ENCODE measurements at places on chromosomes 7 and 10. TPM values are rescaled to one million over a fixed set of nuclear protein-coding genes. Genes with fewer than 3 reads are reported as not detected.
A peak's percentile ranks its signal among the peaks of the same experiment; 100 is the strongest.

The HNRNPF gene
- total RNA-seq = 275 TPM

DNA sequence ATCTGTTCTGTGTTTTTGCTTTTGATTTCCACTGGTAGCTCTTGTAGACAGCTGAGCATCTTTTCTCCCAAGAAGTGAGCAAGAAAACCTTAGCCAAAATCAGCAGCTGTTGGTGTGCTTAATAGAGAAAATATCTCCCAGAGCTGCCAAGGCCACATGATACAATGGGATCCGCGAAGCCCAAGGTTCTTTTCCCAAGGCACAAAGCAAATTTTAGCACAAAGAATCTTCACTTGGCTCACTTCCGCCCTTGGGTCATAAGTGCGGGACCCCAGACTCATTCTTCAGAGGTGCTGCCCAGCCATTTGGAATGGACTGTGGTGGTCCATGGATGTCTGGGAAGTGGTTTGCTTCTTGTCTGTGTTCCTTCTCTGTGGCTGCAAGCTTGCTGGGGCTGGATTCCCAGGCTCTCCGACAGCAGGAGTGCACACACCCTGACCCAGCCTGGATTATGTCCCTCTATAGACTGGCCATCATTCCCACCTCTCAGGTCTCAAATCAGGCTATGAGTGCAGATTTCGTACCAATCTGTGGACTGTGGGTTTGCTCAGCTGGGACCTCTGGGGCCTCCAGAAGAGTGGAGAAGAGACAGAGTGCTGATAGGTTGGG lies 93.0 kb upstream of the TMEM72 start:
- no peak overlapping the region for H3K27ac ChIP-seq
- DNase-seq = no peak
- H3K27me3 ChIP-seq = no peaks in the 10 kb centered on the region
- H3K4me3 ChIP-seq = no peak overlapping the region
- H3K4me1 ChIP-seq = no peaks in the 10 kb centered on the region

DNA sequence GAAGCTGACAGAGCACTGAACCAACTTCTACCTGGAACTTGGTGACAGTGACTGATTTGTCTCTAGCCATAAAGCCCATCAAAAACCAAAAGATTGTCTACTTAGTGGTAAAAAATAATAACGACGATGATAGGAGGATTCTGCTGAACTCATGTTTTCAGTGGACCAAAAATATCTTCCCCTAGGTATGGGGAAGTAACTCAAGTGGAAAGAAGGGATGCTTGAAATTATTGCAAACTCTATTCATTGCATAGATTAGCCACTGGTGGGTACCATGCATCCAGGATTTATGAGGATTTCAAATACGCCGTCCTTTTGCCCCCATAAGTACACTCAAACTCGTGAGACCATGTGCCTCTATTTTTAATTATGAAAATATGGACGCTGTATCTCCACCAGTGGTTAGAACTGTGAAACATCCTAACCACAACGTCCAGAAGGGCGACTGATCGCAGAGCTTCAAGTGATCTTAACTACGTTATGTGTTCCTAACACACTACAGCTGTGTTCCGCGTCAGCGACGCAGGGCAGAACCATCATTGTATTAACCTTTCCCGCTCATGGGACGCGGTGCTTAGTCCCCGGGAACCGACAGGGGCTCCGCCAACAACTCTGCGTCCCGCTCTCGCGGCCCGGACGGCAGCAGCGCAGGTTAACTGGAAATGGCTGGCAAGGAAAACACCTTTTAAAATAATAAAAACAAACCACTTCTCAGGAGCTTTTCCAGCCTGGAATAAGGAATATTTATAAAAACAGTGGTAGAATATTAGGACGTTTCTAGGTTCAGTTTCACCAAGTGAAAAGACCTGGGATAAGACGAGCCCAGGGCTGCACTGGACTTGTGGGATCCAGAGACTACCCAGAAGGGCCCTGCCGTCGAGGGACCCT lies 776 bp downstream of the PEX1 start:
- H3K27me3 ChIP-seq = no peaks in the 10 kb centered on the region
- peak overlapping the region; percentile 85 for H3K4me3 ChIP-seq
- peaks cover 14% of the 10 kb centered on the region for H3K4me1 ChIP-seq
- no peak overlapping the region for H3K27ac ChIP-seq
- peak; percentile 57 for DNase-seq

DNA sequence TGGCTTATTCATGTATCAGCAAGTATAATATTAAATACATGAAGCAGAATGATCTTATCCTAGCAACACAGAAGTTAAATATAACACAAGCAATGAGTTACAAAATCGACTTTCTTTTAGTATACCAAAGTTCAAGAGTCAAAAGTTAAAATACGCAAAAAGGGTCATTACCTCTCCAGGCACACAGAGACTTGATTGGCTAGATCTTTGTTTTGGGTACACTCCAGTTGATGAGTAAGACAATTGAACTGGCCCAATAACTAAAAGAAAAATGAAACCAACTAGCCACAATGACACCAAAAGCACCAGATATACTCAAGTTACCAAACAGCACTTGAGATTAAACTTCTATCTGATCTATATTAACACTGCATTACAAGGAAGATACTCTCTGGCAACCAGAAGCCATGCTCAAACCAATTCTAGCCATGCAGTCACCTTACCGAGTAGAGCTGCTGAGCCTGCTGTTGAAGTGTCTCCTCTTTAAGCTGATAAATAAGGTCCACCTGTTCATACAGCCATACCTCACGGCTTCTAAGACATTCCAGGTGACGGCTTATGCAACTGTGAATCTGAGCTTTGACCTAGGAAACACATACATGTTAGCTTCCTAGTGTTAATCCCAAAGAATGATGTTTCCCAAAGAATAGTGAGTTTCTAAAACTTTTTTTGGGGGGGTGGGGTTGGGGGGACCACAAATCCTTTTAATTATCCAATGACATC lies 15.6 kb downstream of the NCOA4 start:
- no peak for DNase-seq
- H3K4me1 ChIP-seq = peaks cover 26% of the 10 kb centered on the region
- H3K27ac ChIP-seq = no peak overlapping the region
- peaks cover 36% of the 10 kb centered on the region for H3K36me3 ChIP-seq
- H3K4me3 ChIP-seq = no peak overlapping the region

DNA sequence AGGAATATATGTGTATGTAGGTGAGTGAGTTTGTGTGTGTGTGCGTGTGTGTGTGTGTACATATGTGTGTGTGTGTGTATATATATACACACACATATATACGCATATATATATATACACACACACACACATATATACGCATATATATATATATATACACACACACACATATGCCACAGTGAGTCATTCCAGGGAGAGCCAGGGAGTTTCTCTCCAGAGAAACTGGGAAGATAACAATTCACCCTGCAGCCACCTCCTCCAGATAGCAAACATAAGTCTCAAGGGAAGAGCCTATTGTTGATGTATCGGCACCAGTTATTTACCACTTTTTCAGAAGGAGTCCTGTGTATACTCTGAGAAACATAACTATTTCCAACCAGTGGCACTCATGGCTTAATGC lies 102.3 kb upstream of the STK17A start:
- no peaks in the 10 kb centered on the region for H3K27me3 ChIP-seq
- no peak overlapping the region for H3K27ac ChIP-seq
- H3K4me1 ChIP-seq = peaks cover 66% of the 10 kb centered on the region
- no peaks in the 10 kb centered on the region for H3K36me3 ChIP-seq
- no peak overlapping the region for H3K4me3 ChIP-seq
